ENCODE measurements at places on chromosomes 3 and 15.

- no peak for DNase-seq
Measured at GRCh38 chr15:56839099-56839498, 79.3 kb upstream of the TCF12 start.

GRCh38 chr15:77035584-77035983 is 35.3 kb downstream of the TSPAN3 start:
- no peak for DNase-seq

GRCh38 chr3:122562923-122563716 is 980 bp downstream of the PARP9 start:
- no peak for DNase-seq

DNA sequence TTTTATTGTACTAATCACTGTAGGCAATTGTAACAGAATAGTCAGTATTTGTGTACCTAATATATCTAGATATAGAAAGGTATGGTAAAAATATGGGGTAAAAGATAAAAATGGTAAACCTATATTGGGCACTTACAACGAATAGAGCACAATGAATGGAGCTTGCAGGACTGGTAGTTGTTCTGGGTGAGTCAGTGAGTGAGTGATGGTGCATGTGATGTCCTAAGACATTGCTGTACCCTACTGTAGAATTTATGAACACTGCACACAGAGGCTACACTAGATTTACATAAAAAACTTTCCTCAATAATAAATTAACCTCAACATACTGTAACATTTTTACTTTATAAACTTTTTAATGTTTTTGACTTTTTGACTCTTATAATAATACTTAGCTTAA is 274.3 kb upstream of the PPP2R3A start:
- DNase-seq = no peak

DNA sequence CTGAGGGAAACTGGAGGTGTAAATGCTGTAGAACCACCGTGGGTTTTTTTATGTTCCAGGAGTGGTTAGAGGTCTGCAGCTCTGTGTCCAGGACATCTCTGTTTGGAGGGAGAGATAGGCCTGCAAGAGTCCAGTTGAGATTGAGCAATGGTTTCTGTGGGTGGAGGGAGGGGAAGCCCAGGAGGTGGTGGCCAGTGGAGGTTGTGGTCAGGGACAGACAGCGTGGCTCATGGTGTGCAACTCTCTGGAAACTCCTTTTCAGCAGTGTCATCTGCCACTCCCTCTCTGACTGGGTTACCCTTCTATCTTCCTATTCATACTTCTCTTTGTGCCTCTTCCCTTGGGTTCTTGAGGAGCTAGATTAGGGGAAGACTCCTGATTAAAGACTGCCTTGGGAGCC is 9.6 kb downstream of the XCR1 start:
- DNase-seq = no peak

Measured in stimulated activated CD4-positive, alpha-beta T cell treated with anti-CD3 and anti-CD28 coated beads, Interleukin-4, amount 100 ng/mL, for 1 hour (primary cell).